Fibroblast of skin of right biceps (primary cell): ENCODE measurements at places on chromosomes 3 and 15.

- no peak for DNase-seq
These were observed 27.1 kb downstream of the GOLGB1 start for GRCh38 chr3:121722411-121722810.

- DNase-seq = no peak
These were observed 28.0 kb downstream of the OSBPL10 start for GRCh38 chr3:31953091-31953490.

DNA sequence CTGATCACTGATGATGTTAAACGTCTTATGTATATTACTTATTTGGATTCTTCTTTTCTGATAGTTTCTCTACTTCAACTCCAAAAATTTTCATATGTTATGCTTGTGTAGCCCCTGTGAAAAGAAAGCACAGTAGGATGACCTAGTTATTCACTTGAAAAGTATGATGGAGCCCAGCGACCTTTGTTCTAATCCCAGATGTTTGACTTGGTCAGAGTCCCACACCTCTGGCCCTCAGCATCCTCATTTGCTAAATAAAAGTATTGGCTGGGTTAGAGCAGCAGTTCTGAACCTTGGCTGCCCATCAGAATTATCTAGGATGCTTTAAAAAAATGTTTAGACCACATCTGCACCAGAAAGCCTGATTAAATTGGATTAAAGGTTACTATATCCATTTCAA lies 173.7 kb downstream of the ATG7 start:
- DNase-seq = peak; percentile 28

GRCh38 chr15:59419170-59419569 lies 18.8 kb upstream of the FAM81A start:
- DNase-seq = no peak

DNA sequence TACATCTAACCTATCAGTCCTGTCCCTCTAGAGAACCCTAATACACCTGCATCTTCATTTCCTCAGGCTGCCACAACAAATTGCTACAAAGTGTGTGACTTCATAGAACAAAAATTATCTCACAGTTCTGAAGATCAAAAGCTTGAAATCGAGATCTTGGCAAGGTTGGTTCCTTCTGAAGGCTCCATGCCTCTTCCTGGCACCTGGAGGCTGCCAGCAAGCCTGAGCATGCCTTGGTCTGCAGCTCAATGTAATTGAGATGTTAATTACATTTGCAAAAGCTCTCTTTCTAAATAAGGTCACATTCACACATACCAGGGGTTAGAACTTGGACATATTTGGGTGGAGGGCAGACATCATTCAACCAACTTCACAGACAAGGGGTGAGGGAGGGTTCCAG lies 86.4 kb upstream of the ABHD17C start:
- no peak for DNase-seq

- no peak for DNase-seq
These were observed 399.1 kb downstream of the SI start for GRCh38 chr3:164679245-164679644.

- DNase-seq = peak; percentile 41
These were observed 30.5 kb downstream of the ALS2CL start for GRCh38 chr3:46662771-46663551.

DNA sequence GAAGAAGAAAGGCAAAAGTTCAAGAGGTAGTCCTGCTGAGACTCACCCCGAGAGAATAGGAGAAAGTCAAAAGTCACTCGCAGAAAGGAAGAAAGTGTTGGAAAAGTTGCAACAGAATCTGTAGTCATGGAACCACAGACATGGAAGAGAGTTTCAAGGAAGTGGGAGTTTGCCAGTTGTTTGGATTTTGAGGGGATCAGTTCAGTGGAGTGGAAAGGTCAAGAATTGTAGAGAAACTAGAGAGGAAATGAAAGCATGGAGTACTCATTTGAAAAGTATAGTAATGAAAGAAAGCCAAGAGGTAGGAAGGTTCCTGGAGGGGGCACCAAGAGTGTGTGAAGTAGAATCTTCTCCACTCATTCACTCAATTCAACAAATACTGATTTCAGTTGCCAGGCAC lies 34.7 kb downstream of the SPTSSB start:
- no peak for DNase-seq

- no peak for DNase-seq
These were observed 61.0 kb downstream of the BFSP2 start for GRCh38 chr3:133460809-133461208.

GRCh38 chr3:147405231-147406027 lies 914 bp downstream of the ZIC4 start:
- DNase-seq = no peak

GRCh38 chr3:124322966-124323365 lies 331.0 kb upstream of the ROPN1 start:
- no peak for DNase-seq

DNA sequence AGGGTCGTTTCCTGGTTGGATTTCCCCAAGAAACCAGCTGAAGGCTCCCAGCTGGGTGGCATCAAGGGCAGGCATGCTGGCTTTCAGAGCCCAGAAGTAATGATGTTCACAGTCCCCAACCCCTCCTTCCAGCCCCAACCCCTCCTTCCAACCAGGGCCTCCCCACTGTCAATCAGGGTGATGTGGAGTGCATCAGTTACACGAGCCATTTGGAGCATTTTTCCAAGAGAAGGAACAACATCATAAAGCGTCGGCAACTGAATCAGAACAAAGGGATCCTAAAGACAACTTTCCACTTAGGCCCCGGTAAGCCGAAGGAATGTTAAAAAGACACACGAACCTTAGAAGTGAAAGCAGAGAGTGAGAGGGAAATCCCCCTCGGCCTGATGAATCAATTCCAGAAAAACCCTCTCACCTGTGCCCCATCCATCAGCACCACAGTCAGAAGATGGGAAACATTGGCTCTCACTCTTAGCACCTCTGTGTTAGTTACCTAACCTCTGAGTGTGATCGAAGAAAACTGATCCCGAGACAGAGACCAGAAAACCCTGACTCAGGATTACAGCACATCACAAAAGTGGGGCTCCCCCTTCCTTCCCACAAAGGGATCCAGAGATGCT lies 101.2 kb upstream of the WNT5A start:
- DNase-seq = no peak

DNA sequence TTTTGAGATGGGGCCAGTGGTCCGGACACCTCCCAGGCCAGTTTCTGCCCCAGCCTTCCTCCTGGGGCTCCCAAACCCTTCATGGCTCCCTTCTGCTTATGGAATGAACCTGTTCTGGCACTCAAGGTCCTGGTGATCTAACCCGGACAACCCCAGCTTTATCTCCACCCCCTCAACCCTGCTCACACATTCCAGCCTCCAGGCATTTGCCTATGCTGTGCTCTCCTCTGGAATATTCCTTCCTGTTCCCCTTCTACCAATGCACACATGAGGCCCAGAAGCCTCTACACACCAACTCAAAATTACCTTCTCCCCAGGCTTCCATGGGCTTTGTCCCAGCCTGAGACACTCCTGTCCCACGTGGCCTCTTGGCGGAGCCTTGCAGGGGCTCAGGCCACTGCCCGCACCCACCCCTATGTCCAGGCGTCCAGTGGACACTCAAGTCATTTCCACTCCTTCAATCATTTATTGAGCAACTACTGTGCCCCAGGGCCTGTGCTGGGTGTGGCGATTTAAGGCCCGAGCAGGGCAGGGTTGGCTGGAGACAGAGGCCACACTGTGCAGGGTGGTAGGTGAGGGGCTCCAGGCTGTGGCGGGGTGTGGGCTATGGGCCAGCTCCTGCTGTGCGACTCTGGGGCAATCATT lies 18.8 kb downstream of the PLXND1 start:
- no peak for DNase-seq

- DNase-seq = no peak
These were observed 26.3 kb downstream of the CHCHD6 start for GRCh38 chr3:126730376-126730775.

- no peak for DNase-seq
These were observed 55.0 kb downstream of the VGLL4 start for GRCh38 chr3:11588755-11589154.

DNA sequence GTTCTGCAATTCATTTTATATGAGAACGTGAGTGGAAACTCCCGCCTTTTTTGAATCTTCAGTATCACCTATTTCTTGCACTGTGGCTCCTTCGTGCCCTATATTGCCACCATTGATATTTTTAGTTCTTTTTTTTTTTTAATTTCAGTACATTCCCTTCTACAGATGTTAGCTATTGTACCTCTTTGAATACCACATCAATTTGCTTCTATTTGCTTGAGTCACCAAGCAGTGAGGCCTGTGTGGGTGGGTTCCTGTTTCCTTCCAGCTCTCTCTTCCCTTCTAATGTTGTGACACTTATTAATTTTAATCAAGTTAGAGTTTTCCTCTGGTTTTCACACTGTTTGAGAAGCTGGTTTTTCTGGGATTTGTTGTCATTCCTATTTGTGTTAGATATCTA lies 8.7 kb downstream of the HACD2 start:
- no peak for DNase-seq

- DNase-seq = peak; percentile 79
These were observed 87.9 kb downstream of the LPP start for GRCh38 chr3:188241883-188242282.

GRCh38 chr15:63332367-63333124 lies 49.1 kb downstream of the CA12 start:
- peak; percentile 97 for DNase-seq

- DNase-seq = peak; percentile 78
These were observed 34.8 kb downstream of the MINDY4B start for GRCh38 chr3:150870406-150870805.

DNA sequence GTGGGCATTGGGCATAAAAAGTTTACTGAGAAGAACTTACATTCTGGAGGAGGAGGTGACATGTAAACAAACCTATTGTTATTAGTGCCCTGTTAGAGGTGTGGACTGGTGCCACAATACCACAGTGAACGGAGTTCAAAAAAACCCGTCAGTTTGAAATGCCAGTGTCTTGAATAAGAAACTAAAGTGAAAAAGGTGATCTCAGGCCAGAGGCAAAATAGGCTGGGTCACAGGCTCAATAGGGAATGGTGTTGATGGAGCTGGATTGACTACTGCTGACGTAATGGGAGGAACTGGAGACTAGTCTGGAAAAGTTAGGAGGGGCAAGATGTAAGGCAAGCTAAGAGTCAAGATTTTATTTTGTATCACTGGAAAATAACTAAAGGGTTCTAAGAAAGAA lies 1.6 kb upstream of the DCBLD2 start:
- DNase-seq = no peak

GRCh38 chr3:152193673-152194267 lies 75.0 kb upstream of the MBNL1 start:
- no peak for DNase-seq

- peak; percentile 26 for DNase-seq
These were observed 23.5 kb upstream of the SLC4A7 start for GRCh38 chr3:27507515-27508266.

GRCh38 chr15:67109141-67110034 lies 44.0 kb downstream of the SMAD3 start:
- peak; percentile 99 for DNase-seq

DNA sequence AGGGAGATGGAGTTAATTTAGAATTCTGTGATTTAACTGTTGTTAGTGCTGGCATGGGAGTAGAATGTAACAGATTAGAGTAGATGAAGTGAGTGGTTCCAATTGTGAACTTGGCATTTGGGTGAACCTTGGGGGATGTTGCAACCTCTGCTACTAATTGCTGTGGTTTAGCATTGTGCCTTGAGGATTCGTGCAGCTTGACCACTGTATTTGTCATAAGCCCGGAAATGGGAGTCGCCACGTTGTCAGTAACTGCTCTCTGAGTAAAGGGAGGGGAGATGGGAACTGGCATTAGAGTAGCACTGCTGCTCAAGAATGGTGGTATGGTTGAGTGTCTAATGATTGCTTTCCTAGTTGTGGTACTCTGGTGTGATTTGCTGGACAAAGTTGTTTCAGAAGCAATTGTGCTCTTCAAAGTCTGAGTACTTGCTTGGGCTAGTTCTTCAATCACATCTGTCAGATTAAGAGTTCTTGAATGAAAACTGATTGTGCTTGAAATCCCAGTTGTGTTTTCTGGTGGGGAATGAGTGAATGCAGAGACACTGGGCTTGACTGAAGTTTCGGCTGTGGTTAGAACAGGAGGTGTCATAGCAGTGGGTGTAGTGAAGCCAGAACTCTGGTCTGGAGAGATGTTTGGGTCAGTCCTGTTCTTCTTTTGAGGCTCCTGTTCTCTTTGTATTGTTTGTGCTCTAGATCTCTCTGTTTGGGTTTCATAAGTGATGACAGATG lies 15.4 kb downstream of the IGSF10 start:
- DNase-seq = peak; percentile 87

- DNase-seq = peak; percentile 52
These were observed 70.0 kb downstream of the UBE3A start for GRCh38 chr15:25368850-25369249.

DNA sequence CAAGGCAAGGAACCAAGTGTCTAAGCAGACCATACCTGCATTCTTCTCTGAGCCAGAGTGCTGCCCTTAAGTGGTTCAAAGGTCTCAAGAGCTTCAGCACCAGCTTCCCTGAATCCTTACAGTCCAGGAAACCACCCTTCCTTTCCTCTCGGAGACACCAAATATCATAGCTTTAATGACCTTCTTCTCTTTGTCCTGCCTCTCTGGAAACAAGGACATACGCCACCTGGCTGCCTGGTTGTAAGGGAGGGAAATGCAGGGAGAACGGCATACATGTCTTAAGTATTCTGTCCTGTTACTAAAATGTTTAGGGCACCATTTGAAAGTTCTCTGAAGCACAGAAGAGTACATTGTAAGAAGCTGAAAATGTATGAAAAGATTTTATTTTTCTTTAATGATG lies 155.6 kb upstream of the ARRDC4 start:
- DNase-seq = no peak

GRCh38 chr3:136151219-136151618 lies 44.9 kb downstream of the MSL2 start:
- DNase-seq = no peak

- no peak for DNase-seq
These were observed 31.1 kb downstream of the MINAR1 start for GRCh38 chr15:79463043-79463780.

DNA sequence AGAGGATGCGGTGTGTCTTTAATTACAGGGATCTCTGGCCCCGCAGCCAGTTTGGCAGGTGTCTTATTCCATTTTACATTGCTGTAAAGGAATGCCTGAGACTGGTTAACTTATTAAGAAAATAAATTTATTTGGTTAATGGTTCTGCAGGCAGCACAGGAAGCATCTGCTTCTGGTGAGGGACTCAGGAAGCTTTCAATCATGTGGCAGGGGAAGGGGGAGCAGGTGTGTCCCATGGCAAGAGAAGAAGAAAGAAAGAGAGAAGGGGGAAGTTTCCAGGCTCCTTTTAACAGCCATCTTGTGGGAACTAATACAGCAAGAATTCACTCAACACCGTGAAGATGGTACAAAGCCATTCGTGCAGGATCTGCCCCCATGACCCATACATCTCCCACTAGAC lies 128.0 kb upstream of the CRBN start:
- DNase-seq = no peak

DNA sequence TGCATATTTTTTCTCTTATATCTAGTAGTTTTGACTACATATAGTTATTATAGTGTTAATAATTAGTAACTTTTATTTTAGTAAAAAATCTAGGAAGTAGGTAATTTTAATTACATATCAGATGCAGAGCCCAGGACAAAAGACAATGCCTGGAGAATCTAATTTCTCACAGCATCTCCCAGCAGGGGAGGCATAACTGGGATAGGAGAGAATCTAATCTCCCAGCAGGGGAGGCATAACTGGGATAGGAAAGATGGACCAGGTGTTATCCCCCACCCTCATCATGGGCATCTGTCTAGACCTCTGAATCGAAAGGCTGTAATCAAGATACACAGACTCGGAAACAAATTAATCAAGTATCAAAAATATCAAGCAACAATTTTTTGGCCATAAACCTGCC lies 58.2 kb downstream of the OSTN start:
- no peak for DNase-seq
